SJCRH30 (cell line): ENCODE measurements at places on chromosomes 2 and 18. TPM values are rescaled to one million over a fixed set of nuclear protein-coding genes. Genes with fewer than 3 reads are reported as not detected.

Gene FSHR
- total RNA-seq = not detected in 2 replicates

Gene PCBP1
- 81.6 and 88.4 TPM in 2 replicates for total RNA-seq

Gene SDC1
- 61.8 and 62.6 TPM in 2 replicates for total RNA-seq

Gene IL36A
- total RNA-seq = not detected in 2 replicates

Gene HAAO
- total RNA-seq = 3.5 and 4.7 TPM in 2 replicates

DNA sequence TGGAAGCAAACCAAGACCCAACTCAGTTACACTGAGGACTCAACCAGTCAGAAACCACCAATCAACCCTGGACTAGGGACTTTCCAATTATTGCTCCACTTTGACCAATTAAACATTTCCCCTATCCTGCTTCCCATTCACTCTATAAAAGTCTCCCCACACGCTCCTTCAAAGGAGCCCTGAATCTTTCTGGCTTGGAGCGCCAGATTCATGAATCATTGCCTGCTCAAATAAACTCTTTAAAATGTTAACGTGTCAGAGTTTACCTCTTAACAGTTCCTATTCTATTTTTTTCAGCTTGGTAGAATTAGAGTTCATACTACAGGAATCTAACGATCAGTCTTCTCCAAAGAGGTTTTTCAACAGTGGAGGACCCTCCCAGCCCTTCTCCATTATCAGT is 20.7 kb upstream of the SULT1C2 start:
- no peaks in the 10 kb centered on the region for H3K4me1 ChIP-seq
- no peak overlapping the region for H3K27ac ChIP-seq
- no peak for DNase-seq
- no peaks in the 10 kb centered on the region for H3K36me3 ChIP-seq
- no peak overlapping the region for H3K4me3 ChIP-seq

GRCh38 chr2:67057901-67058703 is 339.0 kb upstream of the ETAA1 start:
- no peak for DNase-seq
- no peaks in the 10 kb centered on the region; the same call in none of the 2 replicates for H3K27me3 ChIP-seq
- no peak overlapping the region for H3K27ac ChIP-seq
- no peak overlapping the region for H3K4me3 ChIP-seq

Gene CXCR4
- 161 and 164 TPM in 2 replicates for total RNA-seq

GRCh38 chr2:37975808-37976207 is 50.7 kb downstream of the RMDN2 start:
- H3K4me1 ChIP-seq = no peaks in the 10 kb centered on the region
- H3K36me3 ChIP-seq = no peaks in the 10 kb centered on the region
- DNase-seq = no peak
- no peak overlapping the region for H3K4me3 ChIP-seq
- H3K27me3 ChIP-seq = no peaks in the 10 kb centered on the region

Gene SATB2
- 13.3 and 14.8 TPM in 2 replicates for total RNA-seq

- no peaks in the 10 kb centered on the region for H3K36me3 ChIP-seq
- DNase-seq = peak; percentile 49
- H3K4me1 ChIP-seq = no peaks in the 10 kb centered on the region
- no peak overlapping the region for H3K27ac ChIP-seq
- peaks cover 12% of the 10 kb centered on the region; the same call in 1 of the 2 replicates for H3K27me3 ChIP-seq
Measured at GRCh38 chr2:240626531-240627300, 1.4 kb downstream of the GPR35 start.

Gene KRTCAP3
- total RNA-seq = 0.24 and 1.2 TPM in 2 replicates

DNA sequence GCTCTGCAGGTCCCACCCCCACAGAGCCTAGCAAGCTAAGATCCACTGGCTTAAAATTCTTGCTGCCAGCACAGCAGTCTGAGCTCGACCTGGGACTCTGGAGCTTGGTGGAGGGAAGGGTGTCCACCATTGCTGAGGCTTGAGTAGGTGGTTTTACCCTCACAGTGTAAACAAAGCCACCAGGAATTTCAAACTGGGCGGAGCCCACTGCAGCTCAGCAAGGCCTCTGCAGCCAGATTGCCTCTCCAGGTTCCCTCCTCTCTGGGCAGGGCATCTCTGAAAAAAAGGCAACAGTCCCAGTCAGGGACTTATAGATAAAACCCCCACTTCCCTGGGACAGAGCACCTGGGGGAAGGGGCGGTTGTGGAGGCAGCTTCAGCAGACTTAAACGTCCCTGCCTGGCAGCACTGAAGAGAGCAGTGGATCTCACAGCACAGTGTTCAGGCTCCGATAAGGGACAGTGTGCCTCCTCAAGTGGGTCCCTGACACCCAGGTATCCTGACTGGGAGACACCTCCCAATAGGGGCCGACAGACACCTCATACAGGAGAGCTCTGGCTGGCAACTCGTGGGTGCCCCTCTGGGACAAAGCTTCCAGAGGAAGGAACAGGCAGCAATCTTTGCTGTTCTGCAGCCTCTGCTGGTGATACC is 20.0 kb upstream of the NEMP2 start:
- H3K27ac ChIP-seq = no peak overlapping the region
- DNase-seq = no peak
- H3K27me3 ChIP-seq = no peaks in the 10 kb centered on the region
- no peaks in the 10 kb centered on the region for H3K36me3 ChIP-seq

DNA sequence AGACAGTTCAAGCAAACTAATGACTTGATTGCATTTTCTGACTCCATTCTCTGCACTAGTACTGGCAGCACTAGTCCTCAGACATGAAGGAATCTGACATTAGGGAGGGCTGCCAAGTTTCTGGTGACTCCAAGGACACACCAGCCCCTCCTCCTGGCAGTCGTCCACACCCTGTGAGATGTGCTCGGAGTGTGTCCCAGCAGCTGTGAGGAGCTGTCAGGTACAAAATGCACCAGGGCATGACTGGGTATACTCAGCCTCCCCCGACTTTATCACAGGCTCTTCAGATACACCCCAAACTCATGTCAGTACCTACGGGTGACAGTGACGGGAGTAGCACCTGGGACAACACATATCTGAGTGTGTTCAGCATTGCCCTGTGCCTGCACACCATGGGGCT is 43.1 kb downstream of the EDAR start:
- no peaks in the 10 kb centered on the region for H3K36me3 ChIP-seq
- no peak overlapping the region for H3K27ac ChIP-seq
- no peaks in the 10 kb centered on the region for H3K27me3 ChIP-seq
- DNase-seq = no peak

DNA sequence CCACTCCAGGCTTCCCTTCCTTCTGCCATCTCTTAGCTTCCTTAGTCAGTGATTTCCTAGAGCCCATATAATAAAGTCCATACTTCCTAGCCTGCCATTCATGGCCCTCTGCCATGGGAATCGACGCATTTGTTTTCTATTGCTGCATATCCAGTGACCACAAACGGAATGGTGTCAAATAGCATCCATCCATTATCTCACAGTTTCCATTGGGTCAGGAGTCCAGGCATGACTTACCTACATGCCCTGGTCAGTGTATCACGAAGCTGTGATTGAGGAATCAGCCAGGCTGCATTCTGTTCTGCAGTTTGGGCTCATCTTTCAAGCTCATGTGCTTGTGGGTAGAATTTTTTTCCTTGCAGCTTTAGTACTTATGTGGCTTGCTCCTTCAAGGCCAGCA is 209.7 kb upstream of the EPAS1 start:
- H3K4me3 ChIP-seq = no peak overlapping the region
- H3K36me3 ChIP-seq = peaks cover 14% of the 10 kb centered on the region; the same call in 1 of the 2 replicates
- peaks cover 10% of the 10 kb centered on the region; the same call in 1 of the 2 replicates for H3K4me1 ChIP-seq
- DNase-seq = no peak
- no peaks in the 10 kb centered on the region for H3K27me3 ChIP-seq

Gene IL18RAP
- total RNA-seq = not detected in 2 replicates

DNA sequence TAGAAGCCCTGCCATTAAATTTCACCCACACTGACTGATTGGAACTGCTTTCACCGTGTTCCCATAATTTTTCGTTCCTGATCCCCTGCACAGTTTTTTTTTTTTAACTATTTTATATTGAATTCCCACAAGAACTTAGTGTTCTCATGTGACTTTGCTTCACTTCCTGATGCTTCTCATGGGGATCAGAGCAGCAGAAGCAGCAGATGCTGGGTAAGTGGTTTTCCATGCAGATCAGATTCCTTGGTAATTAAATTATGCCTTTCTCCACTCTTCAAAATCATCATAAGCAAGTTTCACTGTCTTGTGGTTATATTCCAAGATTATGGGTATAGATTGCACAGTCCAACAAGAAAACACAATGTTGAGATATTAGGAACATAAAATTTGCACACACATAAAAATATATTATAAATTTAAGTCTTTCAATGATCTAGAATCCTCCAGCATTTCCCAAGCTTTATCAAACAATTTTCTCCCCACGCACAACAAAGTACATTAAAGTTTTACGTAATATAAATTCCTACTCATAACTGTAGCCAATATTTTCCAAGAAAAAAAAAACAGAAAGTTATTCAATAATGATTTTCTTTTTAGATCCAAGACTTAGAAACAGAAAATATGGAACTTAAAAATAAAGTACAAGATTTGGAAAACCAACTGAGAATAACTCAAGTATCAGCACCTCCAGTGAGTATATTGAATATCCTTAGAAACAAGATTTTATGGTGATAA is 277.9 kb downstream of the GULP1 start:
- H3K27me3 ChIP-seq = no peaks in the 10 kb centered on the region
- DNase-seq = no peak
- no peak overlapping the region for H3K4me3 ChIP-seq
- H3K36me3 ChIP-seq = peaks cover 5% of the 10 kb centered on the region; the same call in 1 of the 2 replicates
- H3K4me1 ChIP-seq = peaks cover 7% of the 10 kb centered on the region
- H3K27ac ChIP-seq = no peak overlapping the region

DNA sequence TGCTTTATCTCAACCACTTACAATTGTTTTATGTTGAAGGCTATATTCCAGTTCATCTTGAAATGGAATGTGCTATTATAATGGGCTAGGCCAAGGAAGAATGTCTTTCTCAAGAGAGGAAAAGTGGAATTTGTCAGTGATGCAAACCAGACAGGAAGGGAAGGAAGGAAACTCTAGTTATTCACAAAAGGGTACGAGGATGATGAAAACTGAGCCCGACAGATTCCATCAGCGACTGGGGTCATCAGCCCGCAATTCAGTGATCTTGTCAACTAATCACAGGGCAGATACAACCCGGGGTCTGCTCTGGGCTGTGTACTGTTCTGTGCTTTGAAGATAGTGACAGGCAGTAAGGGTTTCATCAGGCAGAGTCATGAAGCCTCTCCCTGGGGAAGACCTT is 23.4 kb upstream of the LYPD6 start:
- no peaks in the 10 kb centered on the region for H3K36me3 ChIP-seq
- DNase-seq = no peak
- H3K4me1 ChIP-seq = no peaks in the 10 kb centered on the region; the same call in 1 of the 2 replicates

GRCh38 chr2:45769056-45769455 is 117.6 kb downstream of the PRKCE start:
- H3K4me1 ChIP-seq = peaks cover 9% of the 10 kb centered on the region; the same call in 1 of the 2 replicates
- H3K27ac ChIP-seq = no peak overlapping the region
- H3K36me3 ChIP-seq = no peaks in the 10 kb centered on the region
- DNase-seq = no peak

Gene TRIM43
- total RNA-seq = not detected in 2 replicates

- no peak overlapping the region for H3K4me3 ChIP-seq
- DNase-seq = no peak
- no peaks in the 10 kb centered on the region for H3K4me1 ChIP-seq
Measured at GRCh38 chr2:219204425-219205164, 2.0 kb upstream of the ZFAND2B start.

GRCh38 chr2:9984871-9985480 is 33.5 kb downstream of the GRHL1 start:
- H3K36me3 ChIP-seq = no peaks in the 10 kb centered on the region
- no peak for DNase-seq
- H3K4me3 ChIP-seq = no peak overlapping the region
- no peak overlapping the region for H3K27ac ChIP-seq
- H3K4me1 ChIP-seq = peaks cover 16% of the 10 kb centered on the region; the same call in 1 of the 2 replicates
- H3K27me3 ChIP-seq = 0 out of 2 replicates have a peak, but pooled peaks cover 4% of the 10 kb centered on the region

GRCh38 chr2:188285774-188286173 is 5.9 kb upstream of the GULP1 start:
- H3K4me1 ChIP-seq = peaks cover 5% of the 10 kb centered on the region
- H3K36me3 ChIP-seq = no peaks in the 10 kb centered on the region
- no peak overlapping the region for H3K4me3 ChIP-seq
- H3K27ac ChIP-seq = no peak overlapping the region
- no peak for DNase-seq
- H3K27me3 ChIP-seq = no peaks in the 10 kb centered on the region

DNA sequence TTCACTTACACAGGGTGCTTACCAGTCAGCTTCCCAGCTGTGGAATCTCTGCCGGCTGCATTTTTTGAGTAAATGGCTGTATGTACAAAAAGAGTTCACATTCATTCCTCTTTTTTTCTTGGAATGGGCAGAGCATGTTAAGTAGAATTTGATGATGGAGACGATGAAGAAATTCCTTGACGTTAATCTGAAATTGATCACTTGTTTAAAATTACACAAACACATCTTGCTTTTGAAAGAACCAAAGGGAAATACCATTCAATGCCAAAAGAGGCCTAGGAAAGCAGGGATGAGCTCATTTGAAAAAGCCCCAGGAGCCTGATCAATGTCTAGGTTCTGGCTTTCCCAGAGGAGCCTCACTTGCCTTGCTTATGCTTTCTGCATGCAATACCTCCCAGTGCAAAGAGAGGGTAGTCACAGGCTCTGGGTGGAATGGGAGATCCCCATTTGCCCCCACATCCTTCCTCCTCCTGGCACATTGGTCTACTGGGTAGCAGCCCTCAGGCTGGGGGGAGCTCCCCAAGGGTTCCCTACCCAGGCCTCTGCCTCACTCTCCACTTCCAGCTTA is 12.3 kb upstream of the SMAD7 start:
- H3K4me1 ChIP-seq = no peaks in the 10 kb centered on the region
- H3K4me3 ChIP-seq = no peak overlapping the region
- no peaks in the 10 kb centered on the region for H3K36me3 ChIP-seq
- H3K27me3 ChIP-seq = no peaks in the 10 kb centered on the region
- no peak overlapping the region for H3K27ac ChIP-seq

DNA sequence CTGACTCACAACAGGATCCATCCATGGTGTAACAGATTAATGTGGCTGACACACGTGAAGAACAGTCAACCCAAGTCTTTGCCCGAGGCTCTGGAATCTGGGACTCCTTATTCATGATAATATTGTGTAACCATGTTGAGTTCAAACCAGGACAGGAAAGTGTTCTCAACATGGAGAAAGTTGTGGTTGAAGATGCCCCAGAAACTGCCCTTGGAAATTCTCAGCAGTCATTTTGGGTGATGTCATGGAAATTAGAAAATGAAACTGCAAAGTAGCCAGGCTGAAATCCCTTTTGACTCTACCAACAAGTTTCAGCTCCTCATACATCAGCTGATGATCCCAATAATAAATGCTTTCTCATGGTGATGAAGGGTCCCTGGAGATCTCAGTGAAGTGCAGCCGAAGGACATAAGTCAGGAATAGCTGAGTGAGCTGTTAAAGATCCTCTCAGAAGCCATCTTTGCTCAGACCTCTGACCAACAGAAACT is 307.7 kb downstream of the TNS1 start:
- peaks cover 12% of the 10 kb centered on the region for H3K4me1 ChIP-seq
- no peaks in the 10 kb centered on the region for H3K27me3 ChIP-seq
- H3K27ac ChIP-seq = peak overlapping the region; percentile 18; the same call in 1 of the 2 replicates

Gene CFLAR
- total RNA-seq = 13.6 TPM in 2 replicates

GRCh38 chr2:104844807-104845551 is 8.9 kb upstream of the POU3F3 start:
- H3K4me1 ChIP-seq = no peaks in the 10 kb centered on the region
- H3K36me3 ChIP-seq = no peaks in the 10 kb centered on the region
- no peak for DNase-seq
- H3K27me3 ChIP-seq = no peaks in the 10 kb centered on the region
